HS-27A (cell line): ENCODE measurements at places on chromosomes 7 and 10.

GRCh38 chr10:91088300-91089140 is 131.9 kb upstream of the PCGF5 start:
- no peak for DNase-seq

- DNase-seq = no peak
Observed at GRCh38 chr7:158028971-158029370, 558.7 kb downstream of the PTPRN2 start.

GRCh38 chr7:55568613-55569268 is 3.6 kb downstream of the VOPP1 start:
- DNase-seq = no peak

DNA sequence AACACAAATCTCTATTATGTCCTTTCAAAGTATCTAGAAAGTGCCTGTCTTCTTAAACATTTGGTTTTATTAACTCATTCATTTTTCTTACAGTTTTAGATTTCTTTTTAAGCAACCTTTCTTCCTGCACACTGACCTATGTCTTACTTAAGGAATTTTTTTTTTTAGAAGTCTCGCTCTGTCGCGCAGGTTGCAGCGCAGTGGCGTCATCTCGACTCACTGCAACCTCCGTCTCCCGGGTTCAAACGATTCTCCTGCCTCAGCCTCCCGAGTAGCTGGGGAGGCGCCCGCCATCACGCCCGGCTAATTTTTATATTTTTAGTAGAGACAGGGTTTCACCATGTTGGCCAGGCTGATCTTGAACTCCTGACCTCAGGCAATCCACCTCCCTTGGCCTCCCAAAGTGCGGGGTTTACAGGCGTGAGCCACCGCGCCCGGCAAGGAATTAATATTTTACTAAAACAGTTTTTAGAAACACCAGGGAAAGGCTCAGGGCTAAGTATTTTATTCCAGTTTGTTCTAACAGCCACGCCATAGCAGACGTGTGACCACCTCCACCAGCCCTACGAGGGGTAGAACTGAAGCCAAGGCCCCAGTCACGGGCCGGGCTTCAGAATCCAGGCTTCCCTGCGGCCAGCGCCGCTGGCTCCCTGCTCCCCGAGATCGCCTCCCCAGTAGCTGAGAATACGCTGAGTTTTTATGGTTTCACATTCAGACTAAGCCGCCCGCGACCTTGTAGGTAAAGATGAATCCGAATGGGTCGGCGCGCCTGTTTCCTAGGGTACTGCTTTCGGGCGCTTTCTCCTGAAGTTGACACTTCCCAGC is 941 bp upstream of the LUC7L2 start:
- DNase-seq = peak; percentile 5

DNA sequence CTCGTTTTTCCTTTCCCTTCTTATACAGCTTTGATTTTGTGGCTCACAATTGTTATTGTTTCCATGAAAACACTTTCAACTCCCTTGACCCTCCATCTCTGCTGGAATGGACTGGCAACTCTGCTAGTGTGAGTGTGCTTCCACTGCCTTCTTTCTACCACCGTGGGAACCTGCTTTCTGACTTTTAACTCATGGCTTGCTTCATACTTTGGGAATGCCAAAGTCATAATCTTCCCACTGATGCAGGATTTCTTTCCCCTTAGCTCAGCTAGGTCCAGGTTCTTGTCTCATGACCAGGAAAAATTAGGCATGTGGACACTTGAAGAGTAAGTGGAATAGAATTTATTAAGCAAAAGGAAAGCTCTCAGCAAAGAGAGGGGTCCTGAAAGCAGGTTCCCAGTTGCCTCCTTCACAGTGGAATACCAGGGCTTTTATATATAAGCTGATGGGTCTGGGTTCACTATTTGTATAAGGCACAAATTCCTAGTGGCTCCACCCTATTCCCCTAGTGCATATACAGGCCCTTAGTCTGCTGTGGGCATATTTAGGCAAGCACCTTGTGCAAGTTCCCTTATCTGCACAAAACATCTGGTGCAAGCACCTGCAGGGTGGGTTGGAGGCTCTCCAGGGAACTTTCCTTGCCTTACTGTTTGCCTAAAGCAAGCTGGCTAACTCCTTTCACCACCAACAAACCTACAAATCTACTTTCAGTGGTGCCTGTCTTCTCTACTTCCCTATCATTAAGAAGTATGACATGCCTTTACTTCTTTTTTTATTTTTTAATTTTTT is 119.5 kb downstream of the CFAP58 start:
- no peak for DNase-seq

DNA sequence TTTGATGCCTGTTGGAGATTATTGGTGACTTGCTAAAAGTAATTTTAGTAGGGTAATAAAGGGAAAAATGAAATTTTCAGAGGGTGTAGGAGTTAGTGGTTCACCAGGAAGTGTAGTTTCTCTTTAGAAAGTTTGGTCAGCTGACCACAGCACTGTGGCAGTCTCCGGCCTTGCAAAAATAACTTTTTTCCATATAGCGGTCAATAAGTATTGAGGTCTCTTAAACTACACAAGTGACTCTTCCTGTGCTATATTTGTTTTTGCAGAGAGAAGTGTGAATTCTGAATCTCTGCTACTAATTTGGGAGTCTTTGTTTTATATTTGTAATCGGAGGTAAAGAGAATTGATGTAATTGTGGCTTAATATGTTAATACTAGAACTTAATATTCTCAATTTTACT is 24.3 kb downstream of the PTPN12 start:
- no peak for DNase-seq

DNA sequence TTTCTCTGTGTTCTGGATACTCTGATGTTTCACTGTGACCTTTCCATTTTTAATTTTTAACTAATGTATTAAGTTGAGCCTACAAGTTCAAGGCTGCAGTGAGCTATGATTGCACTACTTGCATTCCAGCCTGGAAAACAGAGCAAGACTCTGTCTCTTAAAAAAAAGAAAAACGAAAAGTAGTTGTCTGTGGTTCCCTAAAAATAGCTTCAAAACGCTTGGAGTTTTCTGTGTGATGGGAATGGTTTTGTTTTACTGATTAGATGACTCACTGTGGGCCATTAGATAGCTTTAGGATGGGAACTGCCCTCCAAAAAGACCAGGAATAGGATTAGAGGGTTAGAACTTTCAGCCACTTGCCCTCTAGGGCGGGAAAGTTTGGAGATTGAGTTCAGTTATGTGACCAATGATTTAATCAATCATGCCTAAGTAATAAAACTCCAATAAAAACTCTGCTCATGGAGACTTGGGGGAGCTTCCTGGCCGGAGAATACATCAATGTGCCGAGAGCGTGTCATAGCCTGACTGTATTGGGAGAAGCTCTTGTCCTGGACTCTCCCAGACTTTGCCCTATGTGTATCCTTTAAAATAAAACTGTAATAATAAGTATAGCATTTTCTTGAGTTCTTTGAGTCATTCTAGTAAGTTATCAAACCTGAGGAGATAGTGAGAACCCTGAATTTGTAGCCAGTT is 147.1 kb downstream of the LYZL1 start:
- no peak for DNase-seq

GRCh38 chr10:124496150-124496549 is 34.5 kb downstream of the LHPP start:
- no peak for DNase-seq

DNA sequence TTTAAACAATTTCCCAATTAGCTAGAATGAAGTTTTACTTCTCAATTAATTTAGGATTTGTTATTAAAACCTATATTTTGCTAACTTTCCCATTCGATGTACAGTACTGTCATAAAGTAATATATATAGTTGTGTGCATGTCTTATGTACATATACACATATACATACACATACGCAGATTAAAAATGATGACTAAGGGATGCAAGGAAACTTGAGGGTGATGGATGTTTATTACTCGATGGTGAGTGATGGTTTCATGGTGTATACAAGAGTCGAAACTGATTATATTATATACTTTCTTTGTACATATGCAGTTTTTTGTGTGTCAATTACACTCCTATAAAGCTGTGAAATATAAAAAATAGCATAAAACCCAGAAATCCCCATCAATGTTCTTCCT is 248.2 kb downstream of the COBL start:
- DNase-seq = no peak

DNA sequence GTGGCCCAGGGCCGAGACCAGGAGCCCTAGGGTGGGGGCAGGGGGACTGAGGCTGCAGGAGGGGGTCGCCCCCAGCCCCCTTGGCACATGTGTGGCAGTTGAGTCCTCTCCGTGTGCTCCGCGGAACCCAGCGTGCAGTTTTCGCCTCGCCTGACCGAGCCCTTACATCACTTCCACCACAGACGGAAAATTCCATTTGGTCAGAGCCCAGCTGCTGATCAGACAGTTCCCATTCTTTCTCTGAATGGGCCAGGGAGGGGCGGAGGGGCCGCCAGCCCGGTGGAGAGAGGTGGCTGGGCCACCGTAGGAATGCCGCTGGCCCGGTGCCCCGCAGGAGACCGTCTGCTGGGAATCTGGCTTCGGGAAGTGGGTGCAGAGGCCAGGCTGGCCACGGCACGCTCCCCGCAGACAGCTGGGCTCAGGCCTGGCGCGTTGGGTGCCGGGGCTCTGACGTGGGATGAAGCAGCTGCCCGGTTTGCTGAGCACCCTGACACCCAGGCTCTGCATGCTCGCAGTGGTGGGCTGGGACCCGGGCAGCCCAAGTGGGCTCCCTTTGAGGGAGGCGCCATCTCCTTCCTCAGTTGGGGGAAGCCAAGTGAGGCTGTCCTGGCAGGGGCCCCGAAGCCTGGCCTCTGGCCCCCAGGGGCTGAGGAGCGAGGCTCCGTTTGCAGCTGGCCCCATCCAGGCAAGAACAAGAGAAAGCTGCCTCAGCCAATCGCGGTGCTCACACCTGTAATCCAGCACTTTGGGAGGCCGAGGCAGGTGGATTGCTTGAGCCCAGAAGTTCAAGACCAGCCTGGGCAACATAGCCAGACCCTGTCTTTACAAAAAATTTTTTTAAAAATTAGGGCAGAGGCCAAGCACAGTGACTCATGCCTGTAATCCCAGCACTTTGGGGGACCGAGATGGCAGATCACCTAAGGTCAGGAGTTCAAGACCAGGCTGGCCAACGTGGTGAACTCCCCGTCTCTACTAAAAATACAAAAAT is 9.9 kb downstream of the TTYH3 start:
- no peak for DNase-seq

GRCh38 chr10:47406870-47407691 is 23.0 kb upstream of the ZNF488 start:
- DNase-seq = peak; percentile 84

DNA sequence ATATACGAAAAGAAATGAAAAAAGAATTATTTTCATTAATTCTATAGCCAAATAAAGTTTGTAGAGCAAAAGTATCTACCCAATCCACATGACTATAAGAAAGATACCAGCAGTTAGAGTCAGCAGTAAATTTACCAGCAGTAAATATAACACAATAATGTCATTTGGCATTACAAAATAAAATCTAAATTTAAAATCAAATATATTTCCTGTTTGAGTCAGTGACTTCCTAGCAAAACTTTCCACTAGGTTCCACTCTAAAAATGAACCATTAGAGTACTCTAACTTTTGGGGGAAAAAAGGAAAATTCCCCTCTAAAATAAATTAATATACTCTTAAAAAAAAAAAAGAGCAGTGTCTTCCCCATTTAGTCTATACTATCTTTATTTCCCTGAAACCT is 144.8 kb downstream of the CPEB3 start:
- no peak for DNase-seq

DNA sequence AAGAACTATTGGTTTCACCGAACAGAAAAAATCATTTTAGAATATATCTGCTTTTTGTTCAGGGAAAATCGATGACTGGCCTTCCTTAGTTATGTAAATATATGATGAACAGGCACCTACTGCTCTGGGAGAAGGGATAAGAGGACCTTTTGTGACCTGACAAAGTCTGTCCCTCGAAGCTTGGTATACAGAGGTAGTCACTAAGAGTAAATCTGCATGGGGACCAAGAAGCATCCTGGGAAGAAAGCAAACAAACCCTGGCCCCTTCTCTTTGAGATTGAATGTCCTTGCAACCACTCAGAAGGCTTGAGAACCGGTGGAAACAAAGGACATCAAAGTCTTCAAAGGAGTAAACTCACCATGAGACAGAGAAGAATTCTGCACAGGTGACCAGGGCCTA is 52.3 kb downstream of the SKIDA1 start:
- no peak for DNase-seq
